SJCRH30 (cell line): ENCODE measurements at places on chromosomes 5 and 9.

DNA sequence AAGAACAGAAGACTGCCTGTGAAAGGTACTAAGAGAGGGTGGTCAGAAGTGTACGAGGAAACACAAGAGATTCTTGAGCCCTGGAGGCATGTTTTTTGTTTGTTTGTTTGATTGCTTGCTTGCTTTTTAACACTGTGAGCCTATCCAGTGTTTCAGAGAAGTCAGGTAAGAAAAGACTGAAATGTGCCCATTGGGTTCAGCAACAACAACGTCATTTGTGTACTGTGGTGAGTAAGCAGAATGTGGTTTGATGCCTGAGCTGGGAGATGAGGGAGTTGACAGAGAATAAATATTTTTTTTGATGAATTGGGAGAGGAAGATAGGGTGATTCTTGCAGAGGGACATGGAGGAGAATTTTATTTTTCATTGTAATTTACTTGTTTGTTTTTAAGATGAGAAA, 73.1 kb downstream of the RPS23 start:
- DNase-seq = no peak
- no peak overlapping the region for H3K4me3 ChIP-seq
- no peaks in the 10 kb centered on the region for H3K4me1 ChIP-seq
- H3K27me3 ChIP-seq = no peaks in the 10 kb centered on the region
- no peak overlapping the region for H3K27ac ChIP-seq

DNA sequence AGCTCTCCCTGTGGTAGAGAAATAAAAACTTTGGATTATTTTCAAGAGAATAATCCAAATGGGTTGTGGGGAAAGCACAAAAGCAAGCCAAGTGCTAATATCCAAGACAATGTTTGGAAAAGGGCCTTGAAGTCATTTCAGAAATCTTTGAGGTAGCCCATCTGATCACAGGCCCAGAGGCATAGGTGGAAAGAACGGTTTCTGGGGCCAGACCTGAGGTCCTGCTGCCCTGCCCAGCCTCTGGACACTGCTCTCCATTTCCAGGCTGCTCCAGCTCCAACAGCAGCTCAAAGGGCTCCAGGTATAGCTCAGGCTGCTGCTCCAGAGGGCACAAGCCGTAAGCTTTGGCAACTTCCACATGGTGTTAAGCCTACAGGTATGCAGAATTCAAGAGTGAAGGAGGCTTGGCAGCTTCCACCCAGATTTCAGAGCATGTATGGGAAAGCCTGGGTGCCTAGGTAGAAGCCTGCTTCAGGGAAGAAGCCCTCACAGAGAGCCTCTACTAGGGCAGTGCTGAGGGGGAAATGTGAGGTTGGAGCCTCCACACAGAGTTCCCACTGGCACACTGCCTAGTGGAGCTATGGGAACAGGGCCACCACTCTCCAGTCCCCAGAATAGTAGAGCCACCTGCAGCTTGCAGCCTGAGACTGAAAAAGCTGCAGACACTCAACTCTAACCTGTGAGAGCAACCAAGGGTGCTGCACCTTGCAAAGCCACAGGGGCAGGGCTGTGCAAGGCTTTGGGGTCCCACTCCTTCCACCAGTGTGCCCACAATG, 133.1 kb downstream of the PIK3R1 start:
- no peaks in the 10 kb centered on the region for H3K4me1 ChIP-seq
- H3K36me3 ChIP-seq = no peaks in the 10 kb centered on the region
- H3K4me3 ChIP-seq = no peak overlapping the region

GRCh38 chr9:125701351-125701750, 5.7 kb downstream of the MAPKAP1 start:
- no peaks in the 10 kb centered on the region; the same call in 1 of the 2 replicates for H3K36me3 ChIP-seq
- no peak overlapping the region for H3K27ac ChIP-seq
- no peak overlapping the region for H3K4me3 ChIP-seq
- DNase-seq = no peak
- H3K4me1 ChIP-seq = peaks cover 5% of the 10 kb centered on the region; the same call in 1 of the 2 replicates

- H3K27me3 ChIP-seq = no peaks in the 10 kb centered on the region
- no peak for DNase-seq
- no peak overlapping the region for H3K27ac ChIP-seq
These were observed 80.2 kb upstream of the MIER3 start for GRCh38 chr5:57032151-57032551.

DNA sequence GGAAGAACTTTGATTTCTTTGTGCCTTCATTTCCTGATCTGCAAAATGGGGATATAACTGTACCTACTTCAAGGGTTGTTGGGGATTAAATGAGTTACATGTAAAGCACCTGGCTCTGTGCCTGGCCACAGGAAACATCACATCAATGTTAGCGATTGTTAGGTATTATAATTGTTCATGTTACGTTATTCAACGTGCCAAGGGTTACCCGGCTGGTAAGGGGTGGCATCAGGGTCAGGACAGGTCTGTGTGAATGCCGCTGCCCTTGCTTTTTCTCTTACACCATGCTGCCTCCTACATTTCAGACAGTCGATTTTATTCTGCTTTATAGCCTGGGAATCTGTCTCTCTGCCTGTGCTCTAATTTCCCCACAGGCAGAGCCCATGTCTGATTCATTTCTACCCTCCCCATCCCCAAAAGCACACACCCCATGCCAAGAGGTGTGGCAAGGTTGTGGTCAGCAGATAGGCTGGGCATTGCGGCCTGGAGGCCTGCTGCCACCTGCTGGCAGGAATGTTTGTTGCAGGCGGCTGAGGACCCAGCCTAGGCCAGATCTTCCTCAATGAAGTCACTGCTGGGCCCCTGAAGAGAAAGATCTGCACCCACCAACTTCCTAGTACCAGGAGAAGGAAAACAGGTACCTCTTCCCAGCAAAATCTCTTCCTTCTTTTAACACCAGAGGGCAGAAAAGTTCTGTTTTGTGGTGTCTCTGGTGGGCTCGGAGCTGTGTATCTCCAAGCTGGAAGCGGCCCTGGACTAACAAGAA, 5.3 kb downstream of the ANKS6 start:
- H3K27me3 ChIP-seq = no peaks in the 10 kb centered on the region
- H3K36me3 ChIP-seq = peaks cover 21% of the 10 kb centered on the region
- peak; percentile 88 for DNase-seq
- peak overlapping the region; percentile 82 for H3K27ac ChIP-seq
- H3K4me1 ChIP-seq = peaks cover 26% of the 10 kb centered on the region

DNA sequence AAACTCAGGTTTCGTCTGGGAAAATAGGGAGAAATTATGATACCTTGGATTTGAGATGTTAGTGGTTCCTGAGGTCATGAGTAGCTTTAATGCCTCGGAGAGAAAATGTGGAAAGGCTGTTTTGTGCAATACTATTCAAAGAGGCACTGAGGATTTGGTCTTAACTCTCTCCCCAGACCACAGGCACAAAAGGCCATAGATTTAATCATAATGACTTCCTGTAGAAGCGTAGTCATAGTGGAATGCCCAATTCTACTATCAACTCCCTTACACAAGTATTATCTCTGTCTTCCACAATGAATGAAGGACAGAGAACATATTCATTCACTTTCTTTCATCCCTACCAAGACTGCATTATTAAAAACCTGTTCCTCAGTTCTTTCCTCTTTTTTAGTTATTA, 153.0 kb upstream of the FTMT start:
- no peaks in the 10 kb centered on the region for H3K36me3 ChIP-seq

DNA sequence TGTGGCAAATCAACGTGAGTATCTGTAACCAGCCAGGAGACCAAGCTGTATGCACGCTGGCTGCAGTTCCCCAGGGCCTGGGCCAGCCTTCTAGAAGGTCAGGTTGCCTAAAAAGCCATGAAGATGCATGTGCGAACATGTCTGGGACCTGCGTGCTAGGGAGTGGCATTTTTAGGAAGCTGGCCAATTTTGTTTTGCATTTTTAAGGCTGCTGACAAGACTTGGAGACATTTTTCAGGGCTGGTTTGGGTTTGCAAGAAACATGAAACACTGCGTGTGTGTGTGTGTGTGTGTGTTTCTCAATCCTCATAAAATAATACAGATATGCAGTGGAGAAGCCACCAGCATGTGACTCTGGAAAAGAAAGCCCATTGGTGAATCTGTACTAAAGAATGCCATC, 5.1 kb downstream of the TGFBI start:
- no peak for DNase-seq
- H3K36me3 ChIP-seq = no peaks in the 10 kb centered on the region
- no peak overlapping the region for H3K4me3 ChIP-seq
- H3K27ac ChIP-seq = no peak overlapping the region

DNA sequence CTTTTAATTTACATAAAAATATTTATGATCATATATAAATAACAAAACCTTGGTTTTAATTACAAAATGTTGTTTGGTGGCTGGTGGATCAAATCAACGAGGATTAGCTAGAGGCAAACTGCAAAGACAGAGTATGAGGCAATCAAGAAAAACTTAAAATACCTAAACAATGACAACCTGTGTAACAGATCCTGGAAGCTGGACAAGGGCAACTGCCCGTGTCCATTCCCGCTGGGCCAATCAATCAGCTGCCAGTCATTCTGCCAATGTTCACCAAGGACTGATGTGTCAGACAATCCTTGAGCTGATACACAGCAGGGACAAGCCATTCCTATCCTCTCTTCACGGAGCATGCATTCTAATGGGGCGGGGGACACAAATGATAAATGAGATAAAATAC, 3.2 kb upstream of the TENT4A start:
- H3K4me3 ChIP-seq = no peak overlapping the region
- no peaks in the 10 kb centered on the region for H3K36me3 ChIP-seq
- H3K4me1 ChIP-seq = no peaks in the 10 kb centered on the region
- no peaks in the 10 kb centered on the region for H3K27me3 ChIP-seq

DNA sequence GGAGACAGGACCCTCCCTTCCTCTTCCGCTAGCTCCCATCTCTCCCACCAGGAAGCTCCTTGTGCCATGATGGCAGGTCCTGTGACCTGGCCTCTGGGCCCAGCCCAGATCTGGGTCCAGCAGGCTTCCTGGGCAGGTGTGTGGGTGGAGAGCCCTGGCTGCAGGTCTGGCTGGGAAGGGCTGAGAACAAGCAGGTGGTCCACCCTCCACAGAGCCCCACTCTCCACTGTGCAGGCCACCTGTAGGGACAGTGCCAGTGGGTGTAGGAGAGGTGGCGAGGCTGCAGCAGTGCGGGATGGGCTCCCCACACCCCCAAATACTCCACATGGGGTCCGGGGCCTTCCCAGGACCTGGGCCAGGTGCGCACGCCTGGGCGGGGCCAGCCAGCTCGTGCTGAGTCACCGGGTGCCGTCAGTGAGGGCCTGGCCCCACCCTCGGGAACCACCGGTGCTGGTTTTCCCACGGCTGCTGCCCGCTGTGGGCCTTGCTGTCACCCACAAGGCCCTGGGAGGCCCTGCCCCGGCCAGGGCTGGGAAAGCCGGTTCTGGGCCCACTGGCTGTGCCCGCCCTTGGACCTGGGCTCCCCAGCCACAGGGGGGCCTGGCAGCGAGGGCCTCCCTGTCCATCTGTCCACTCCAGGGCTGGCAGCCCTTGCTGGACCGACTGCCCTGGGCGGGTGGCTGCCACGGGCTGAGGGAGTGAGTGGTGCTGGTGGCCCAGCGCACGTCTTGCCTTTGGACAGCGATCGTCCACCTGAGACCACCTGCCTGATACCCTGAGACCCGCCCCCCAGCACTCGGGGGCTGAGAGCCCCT, 9.3 kb upstream of the NRARP start:
- H3K27ac ChIP-seq = no peak overlapping the region
- peaks cover 33% of the 10 kb centered on the region for H3K27me3 ChIP-seq
- no peaks in the 10 kb centered on the region for H3K36me3 ChIP-seq
- H3K4me3 ChIP-seq = no peak overlapping the region
- H3K4me1 ChIP-seq = no peaks in the 10 kb centered on the region; the same call in 1 of the 2 replicates

GRCh38 chr9:131530920-131531832, at the start of gene UCK1:
TSS of gene UCK1 (minus strand) at chr9:131531263. CDS start at chr9:131531174, 89 bp downstream.
- H3K27ac ChIP-seq = peak within 1 kb of the TSS; percentile 66
- H3K4me1 ChIP-seq = no peaks in the 10 kb centered on the region
- peaks cover 35% of the 10 kb centered on the region for H3K36me3 ChIP-seq
- peak within 1 kb of the TSS; percentile 91 for H3K4me3 ChIP-seq
- DNase-seq = peak; percentile 92
- no peaks in the 10 kb centered on the region for H3K27me3 ChIP-seq

GRCh38 chr5:123805300-123805699, 293.3 kb downstream of the CSNK1G3 start:
- H3K27ac ChIP-seq = no peak overlapping the region
- H3K27me3 ChIP-seq = no peaks in the 10 kb centered on the region
- no peak for DNase-seq
- H3K4me3 ChIP-seq = no peak overlapping the region

DNA sequence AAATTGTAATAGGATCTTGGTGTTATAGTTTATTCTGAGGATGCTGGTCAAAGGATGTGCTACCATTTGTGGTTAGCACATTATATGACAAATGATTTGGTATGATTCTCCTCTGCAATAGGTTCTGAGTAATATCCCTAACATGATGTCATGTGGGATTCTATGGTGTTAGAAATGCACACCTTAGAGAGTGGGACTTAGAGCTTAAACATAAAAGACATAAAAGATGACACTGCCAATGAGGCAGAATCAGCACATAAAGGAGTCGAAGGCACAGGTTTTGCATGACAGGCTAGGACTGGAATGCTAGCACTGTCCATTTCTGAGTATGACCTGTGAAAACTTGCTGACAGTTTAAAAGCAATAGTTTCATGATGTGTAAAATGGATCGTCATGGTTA, 100.4 kb downstream of the OSTF1 start:
- H3K4me3 ChIP-seq = no peak overlapping the region
- DNase-seq = no peak
- no peaks in the 10 kb centered on the region for H3K36me3 ChIP-seq
- no peak overlapping the region for H3K27ac ChIP-seq
- no peaks in the 10 kb centered on the region for H3K4me1 ChIP-seq
- H3K27me3 ChIP-seq = peaks cover 8% of the 10 kb centered on the region; the same call in 1 of the 2 replicates

- DNase-seq = no peak
- H3K27ac ChIP-seq = no peak overlapping the region
- peaks cover 35% of the 10 kb centered on the region for H3K36me3 ChIP-seq
- H3K4me1 ChIP-seq = peaks cover 62% of the 10 kb centered on the region
- H3K27me3 ChIP-seq = no peaks in the 10 kb centered on the region
These were observed 289.3 kb downstream of the FANCC start for GRCh38 chr9:95027914-95028852.

DNA sequence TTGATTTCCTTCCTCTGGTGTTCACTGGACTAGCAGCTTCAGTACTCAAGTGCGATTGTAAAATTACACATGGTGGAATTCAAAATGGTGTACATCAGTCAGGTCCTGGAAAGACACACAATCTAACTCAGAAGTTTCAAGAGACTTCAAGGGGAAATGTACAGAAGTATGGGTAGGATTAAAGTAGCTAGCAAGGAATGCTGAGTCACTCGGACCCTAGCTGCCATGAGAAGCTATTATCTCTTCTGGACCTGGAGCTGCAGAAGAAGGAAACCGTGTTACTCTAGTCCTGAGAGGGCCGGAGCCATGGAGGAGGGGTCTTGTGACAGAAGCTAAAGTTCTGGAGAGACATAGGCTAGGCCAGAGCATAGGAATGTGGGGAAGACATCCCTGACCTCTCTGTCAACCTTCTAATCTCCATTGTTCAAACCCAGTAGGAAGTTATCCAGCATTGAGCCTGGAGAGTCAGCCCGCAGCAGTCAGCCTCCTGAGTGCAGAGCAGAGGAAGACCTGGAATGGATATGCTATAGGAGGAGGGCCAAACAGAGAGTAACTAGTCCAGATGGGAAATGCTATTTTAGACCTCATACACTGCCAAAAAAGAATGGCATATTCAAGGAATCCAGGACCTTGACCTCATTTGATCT, 84.3 kb downstream of the GHR start:
- no peak overlapping the region for H3K27ac ChIP-seq
- DNase-seq = no peak
- H3K27me3 ChIP-seq = no peaks in the 10 kb centered on the region
- no peaks in the 10 kb centered on the region; the same call in 1 of the 2 replicates for H3K36me3 ChIP-seq
- H3K4me3 ChIP-seq = no peak overlapping the region

GRCh38 chr5:62431735-62432620, 19.4 kb downstream of the IPO11 start:
- no peaks in the 10 kb centered on the region for H3K36me3 ChIP-seq
- no peak overlapping the region for H3K27ac ChIP-seq
